ENCODE measurements at places on chromosomes 1 and 21.

GRCh38 chr1:25867210-25867991 lies 8.1 kb downstream of the PAQR7 start:
- DNase-seq, result no peak

- no peak for DNase-seq
Observed at GRCh38 chr1:199956005-199956404, 71.5 kb upstream of the NR5A2 start.

GRCh38 chr1:201471772-201472171 lies 2.8 kb upstream of the PHLDA3 start:
- DNase-seq, result no peak

- DNase-seq, result no peak
Observed at GRCh38 chr1:244412176-244412575, 39.5 kb downstream of the ADSS2 start.

DNA sequence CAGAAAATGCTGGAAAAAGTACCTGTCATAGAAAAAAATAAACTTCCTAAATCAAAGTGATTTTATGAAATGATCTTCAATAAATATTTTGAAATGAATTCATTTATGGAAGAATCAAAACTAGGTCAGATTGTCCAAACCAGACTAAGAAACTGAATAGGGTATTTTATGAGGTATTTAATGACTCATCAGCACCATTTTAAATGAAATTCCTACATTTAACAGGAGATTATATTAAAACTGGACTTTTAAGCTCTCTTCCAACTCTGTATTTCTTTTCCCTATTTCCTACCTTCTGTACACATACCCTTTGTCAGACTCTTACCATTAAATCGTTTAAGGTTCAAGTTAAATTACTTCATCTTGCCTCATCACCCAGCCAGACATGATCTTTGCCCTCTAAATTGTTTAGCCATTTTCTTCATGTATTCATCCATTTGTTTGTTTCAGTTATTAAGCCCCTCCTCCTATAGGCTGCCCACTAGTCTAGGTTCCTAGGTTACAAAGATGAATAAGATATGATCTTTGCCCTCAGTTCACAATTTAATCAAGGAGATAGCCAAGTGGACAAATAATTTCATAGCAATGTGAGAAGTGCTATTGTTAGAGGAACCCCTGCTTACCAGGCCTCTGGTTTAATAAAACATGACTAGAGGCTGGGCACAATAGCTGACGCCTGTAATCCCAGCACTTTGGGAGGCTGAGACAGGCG lies 25.0 kb downstream of the TATDN3 start:
- no peak for DNase-seq
